CD4-positive, alpha-beta T cell treated with Interleukin-10 for 1 hour (primary cell): ENCODE measurements at places on chromosomes 16 and 17.

DNA sequence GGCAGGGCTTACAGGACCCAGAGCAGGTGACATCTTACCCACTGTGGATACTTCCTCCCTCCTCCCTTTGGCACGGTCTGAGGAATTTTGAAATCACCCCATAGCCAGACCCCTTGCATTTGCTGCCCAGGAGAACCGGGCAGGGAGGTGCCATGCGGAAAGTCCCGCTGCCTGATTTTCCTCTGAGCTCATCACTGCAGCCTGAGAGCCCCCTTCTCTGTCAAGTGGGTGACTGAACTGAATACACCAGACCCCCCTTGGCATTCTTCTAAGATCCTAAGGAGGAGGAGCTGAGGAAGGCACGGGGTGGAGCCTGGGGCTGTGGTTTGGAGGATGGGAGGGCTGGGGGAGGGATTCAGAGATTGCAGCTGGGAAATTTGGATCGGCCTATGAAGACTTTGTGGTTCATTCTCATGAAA, 173.4 kb downstream of the RAB11FIP4 start:
- DNase-seq = no peak

DNA sequence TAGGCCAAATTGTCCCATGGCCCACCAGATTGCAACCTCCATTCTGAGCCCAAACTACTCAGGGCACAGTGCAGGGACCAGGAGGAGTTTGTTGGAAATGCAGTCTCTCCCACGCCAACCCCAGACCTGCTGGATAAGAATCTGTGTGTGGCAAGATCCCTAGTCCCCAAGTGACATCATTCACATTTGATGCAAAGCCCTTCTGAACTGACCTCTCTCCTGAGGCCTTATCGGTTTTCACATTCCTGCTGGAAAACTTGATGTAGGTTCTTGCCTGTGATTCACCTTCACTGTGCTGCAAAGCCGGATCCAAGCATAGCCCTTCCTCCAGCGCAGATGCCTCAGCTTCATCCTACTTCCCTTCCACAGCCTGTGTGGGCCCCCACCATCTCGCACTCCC, 6.6 kb upstream of the SHCBP1 start:
- DNase-seq = no peak

- DNase-seq = no peak
Measured at GRCh38 chr16:66844009-66844341, 239 bp upstream of the CA7 start.

- DNase-seq = no peak
Measured at GRCh38 chr17:50514936-50515702, 6.9 kb downstream of the MYCBPAP start.

- no peak for DNase-seq
Measured at GRCh38 chr16:21233521-21234150, at the start of gene ANKS4B. TSS of gene ANKS4B (plus strand) at chr16:21233699. CDS start at chr16:21233738, 39 bp downstream.

GRCh38 chr17:61877837-61878236, 14.5 kb upstream of the BRIP1 start:
- no peak for DNase-seq

DNA sequence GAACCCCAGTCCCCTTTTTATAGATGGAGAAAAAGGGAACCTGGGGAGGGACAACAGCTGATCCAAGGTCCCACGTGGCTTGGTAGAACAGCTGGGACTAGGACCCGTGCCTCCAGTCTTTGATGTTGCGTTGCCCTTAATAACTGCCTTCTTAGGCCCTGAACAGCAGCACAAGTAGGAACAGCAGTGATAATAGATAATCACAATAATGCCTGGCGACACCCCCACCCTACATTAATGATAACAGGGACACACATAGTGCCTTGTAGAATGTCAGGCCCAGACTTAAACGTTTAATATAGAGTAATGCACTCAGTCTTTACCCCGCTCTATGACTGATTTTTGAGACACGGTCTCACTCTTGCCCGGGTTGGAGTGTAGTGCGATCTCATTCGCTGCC, 96.4 kb downstream of the ABCC6 start:
- no peak for DNase-seq

DNA sequence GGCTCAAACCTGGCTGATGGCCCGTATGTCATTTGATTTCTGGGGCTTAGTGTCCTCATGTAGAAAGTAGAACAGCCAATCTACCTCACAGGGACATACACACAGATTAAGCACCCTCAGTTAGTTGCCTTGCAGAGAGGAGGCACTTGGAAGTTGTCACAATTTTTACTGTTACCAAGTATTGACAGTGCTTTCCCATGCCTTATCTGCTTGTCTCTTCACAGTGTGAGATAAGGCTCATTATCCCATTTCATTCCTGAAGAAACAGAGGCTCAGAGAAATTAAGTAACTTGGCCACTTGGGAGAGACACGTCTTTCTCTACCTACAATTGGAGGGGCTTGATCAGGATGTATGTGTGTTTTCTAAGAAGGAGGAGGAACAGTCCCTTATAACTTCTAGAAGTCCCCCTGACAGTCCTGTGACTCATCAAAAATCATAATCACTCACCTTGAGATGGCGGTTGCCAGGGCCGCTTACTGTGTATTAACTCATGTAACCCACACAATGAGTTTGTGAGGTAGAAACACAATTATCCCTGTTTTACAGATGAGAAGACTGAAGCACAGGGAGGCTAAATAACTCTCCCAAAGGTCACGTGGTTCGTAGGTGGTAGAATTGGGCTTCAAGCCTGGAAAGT, 56.9 kb upstream of the LHX1 start:
- DNase-seq = no peak

DNA sequence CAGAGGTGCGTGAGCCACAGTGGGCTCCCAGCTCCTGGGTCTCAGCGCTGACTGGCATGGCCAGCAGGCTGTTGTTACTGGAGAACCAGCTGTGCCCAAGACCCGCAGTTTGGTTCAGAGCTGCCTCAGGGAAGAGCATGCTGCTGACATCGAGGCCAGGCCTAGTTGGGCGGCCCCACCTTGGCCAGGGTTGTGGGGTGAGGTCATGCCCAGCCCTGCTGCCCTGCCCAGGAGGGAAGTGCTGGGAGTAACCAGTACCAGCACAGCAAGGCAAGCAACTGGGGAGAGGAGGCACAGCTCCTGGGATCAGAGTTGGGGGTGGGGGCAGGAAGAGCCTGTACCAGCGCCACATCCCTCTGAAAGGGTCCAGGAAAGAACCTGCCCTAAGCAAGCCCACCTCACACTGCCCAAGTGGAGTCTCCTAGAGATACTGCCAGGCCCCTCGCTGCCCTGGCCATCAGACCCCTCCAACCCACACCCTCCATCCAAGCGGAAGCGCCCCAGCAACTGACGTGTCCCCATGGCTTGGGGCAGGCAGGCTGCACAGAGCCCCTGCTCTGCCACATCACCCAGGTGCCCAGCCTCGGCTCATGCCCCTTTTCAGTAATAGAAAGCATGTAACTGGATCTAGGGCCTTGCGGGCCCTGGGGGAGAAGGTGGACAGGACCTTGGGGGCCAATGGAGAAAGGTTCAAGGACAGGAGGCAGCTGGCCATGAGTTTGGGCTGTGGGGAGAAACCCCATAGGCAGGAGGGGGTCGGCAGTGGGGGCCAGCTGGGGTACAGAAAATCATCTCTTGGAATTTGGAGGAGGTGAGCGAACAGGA, 990 bp downstream of the DOK4 start:
- no peak for DNase-seq

DNA sequence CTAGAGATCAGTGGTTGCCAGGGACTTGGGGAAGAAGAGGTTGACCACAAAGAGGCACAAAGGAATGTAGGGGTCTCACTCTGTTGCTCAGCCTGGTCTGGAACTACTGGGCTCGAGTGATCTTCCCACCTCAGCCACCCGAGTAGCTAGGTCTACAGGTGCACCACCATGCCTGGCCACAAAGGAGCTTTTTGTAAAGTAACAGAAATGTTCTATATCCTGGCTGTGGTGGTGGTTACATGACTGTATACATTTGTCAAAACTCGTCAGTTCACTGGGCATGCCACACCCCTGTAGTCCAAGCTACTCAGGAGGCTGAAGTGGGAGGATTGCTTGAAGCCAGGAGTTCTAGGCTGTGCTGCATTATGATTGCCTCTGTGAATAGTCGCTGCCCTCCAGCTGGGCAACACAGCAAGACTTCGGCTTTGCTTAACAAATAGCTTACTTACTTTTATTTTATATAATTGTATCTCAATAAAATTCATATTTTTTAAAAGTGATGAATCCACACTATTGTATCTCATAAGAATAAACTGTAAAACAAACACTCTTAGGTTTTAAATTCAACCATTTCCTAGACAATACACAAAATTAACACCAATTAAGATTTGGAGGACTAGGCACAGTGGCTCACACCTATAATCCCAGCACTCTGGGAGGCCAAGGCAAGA, 5.0 kb downstream of the SKA2 start:
- DNase-seq = peak; percentile 14

- no peak for DNase-seq
Measured at GRCh38 chr17:11467639-11468038, 130.6 kb upstream of the DNAH9 start.

- peak; percentile 58 for DNase-seq
Measured at GRCh38 chr16:67447508-67448076, 16.7 kb downstream of the HSD11B2 start.

DNA sequence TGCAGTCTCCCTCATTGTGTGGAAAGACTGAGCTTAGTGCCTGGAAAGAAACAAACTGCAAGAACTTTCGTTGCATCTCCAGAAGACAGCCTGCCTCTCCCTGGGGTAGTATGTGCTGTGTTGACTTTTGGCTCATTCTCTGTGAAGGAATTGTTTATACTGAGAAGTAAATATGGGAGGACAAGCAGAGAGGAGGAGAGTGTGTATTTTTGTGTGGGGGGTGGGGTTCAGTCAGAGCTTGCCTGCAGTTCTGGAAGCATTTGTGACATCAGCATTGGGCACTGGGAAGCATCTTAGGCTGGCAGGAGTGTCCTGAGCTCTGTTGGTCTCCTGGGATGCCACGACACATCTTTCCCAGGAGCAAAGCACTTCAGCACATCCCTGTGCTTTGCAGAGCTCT, 147.9 kb downstream of the HS3ST3B1 start:
- no peak for DNase-seq

- no peak for DNase-seq
Measured at GRCh38 chr17:801660-802059, 19.5 kb downstream of the MRM3 start.

GRCh38 chr17:77733576-77734296, 224.8 kb upstream of the TNRC6C start:
- no peak for DNase-seq

DNA sequence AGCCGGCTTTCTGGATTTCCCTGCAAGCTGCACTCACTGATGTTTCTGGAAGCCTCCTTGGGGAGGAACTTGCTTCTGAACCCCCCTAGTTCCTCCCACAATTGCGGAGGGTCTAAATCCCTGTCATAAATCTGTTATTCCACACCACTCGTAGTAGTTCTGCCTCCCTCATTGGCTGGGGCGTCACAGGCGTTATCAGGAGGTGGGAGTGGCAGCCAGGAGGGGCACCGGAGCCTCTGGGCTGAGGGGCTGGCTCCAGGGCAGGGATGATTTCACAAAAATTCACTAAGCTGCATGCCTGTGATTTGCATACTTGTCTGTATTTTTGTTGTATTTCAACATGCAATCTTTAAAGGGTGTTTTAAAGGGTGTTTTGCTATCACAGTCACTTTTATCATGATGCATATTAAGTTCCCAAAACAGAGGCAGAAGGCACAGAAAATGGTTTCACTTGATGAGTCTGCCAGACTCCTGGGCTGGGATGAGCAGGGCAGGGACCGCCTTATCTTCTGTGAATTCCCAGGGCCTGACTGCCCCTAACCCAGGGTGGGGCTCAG, 176.2 kb upstream of the FOXF1 start:
- DNase-seq = no peak

DNA sequence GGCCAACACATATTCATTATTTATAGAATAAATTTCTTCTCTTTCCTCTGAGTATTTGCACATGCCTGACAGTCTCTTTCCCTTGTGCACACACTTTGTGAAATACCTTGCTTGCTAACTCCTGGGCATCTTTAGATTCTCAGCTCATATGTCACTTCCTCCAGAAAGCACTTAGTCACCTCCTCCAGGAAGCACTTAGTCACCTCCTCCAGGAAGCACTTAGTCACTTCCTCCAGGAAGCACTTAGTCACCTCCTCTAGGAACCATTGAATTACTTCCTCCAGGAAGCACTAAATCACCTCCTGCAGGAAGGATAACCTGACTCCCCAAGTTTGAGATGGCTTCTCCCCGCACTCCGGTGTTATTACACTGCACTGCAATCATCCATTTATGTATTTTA, 462.5 kb upstream of the EEF2KMT start:
- no peak for DNase-seq

GRCh38 chr16:73890186-73891128, 406.2 kb upstream of the PSMD7 start:
- DNase-seq = no peak

- no peak for DNase-seq
Measured at GRCh38 chr17:62996221-62996620, 30.2 kb downstream of the TANC2 start.

DNA sequence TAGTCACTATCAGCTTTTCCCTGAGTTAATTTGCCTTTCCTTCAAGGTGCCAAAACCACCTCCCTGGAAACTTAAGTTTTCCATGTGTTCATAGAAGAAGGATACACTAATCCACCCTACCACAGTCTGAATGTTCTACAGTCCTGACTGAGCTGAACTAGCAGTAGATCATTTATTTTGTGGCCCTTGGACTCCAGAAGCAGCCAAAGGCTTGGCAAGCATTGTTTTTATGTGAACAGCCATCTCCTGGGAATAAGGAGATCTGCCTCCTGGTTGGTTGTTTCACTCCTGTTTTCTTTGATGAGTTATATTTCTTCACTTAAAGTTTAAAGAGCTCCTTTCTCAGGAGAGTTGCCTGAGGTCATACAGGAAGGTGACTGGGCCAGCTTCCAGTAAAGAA, 634.6 kb upstream of the SOX9 start:
- DNase-seq = no peak

- DNase-seq = no peak
Measured at GRCh38 chr17:31308372-31309334, 5.2 kb downstream of the EVI2B start.

DNA sequence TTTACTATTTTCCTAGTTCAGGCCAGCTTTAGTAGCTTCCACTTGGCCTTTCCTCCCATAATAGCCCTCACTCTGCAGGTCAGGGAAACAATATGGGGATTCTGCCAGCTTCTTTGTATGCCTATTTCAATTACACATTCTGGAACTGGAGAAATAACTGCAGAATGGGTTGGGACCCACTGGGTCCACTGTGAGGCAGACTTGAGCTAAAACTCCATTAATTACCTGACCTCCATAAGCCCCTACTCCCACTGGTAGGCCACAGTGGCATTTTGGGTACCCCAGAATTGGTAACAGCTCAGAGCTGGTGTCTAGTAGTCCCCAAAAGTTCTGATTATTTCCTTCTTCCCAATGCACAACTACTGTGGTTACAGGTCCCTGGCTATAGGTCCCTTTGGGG, 16.7 kb upstream of the TENT4B start:
- DNase-seq = no peak

GRCh38 chr17:40511136-40511535, 9.7 kb upstream of the TNS4 start:
- no peak for DNase-seq

GRCh38 chr16:2325181-2325580, 15.3 kb downstream of the ABCA3 start:
- DNase-seq = no peak

- DNase-seq = no peak
Measured at GRCh38 chr16:11780991-11781680, 15.9 kb downstream of the ZC3H7A start.
